ENCODE measurements at places on chromosomes 5 and 9. TPM values are rescaled to one million over a fixed set of nuclear protein-coding genes. Genes with fewer than 3 reads are reported as not detected.
A peak's percentile ranks its signal among the peaks of the same experiment; 100 is the strongest.

The MRPL36 gene
- 14.1 TPM for total RNA-seq

The GADD45G gene
- total RNA-seq, result 2.6 TPM

The IL9 gene
- not detected for total RNA-seq

The SPAG8 gene
- 2.1 TPM for total RNA-seq

The ELOVL7 gene
- 4.2 TPM for total RNA-seq

The C7 gene
- not detected for total RNA-seq

The FBP2 gene
- not detected for total RNA-seq

The ARL14EPL gene
- not detected for total RNA-seq

The CRHBP gene
- 0.31 TPM for total RNA-seq

The C8G gene
- total RNA-seq, result 8.5 TPM

The MATR3 gene
- total RNA-seq, result 290 TPM

The ORM2 gene
- not detected for total RNA-seq

The SLCO4C1 gene
- 30.9 TPM for total RNA-seq

The PLAC8L1 gene
- not detected for total RNA-seq

The DTWD2 gene
- 6.0 TPM for total RNA-seq

The TRIM36 gene
- 0.25 TPM for total RNA-seq

DNA sequence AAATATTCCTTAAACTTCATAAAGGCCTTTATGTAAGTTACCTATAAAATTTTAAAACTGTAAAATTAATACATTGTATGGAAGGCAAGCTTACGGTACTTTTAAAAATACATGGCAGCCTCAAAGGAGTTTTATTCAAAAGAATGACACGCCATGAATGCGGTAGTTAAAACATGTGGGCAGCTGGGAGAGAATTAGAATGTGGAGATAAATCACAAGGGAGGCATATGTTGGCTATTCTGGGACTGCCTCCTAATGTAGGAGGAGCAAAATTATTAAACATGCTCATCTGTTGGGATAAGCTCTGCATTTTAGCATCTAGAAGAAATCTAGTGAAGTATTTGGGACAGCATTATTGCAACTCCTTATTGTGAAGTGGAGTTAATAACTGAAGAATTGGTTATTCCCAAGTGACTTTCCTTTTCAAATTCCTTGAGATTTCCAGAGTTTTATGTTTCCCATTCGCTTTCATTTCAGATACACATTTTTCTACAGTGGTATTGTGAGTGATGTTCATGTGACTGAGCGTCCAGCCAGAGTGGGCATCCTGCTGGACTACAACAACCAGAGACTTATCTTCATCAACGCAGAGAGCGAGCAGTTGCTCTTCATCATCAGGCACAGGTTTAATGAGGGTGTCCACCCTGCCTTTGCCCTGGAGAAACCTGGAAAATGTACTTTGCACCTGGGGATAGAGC lies 109.4 kb downstream of the CMYA5 start:
- no peaks in the 10 kb centered on the region for H3K36me3 ChIP-seq
- no peaks in the 10 kb centered on the region for H3K27me3 ChIP-seq
- no peak overlapping the region for H3K4me3 ChIP-seq
- H3K27ac ChIP-seq, result no peak overlapping the region
- H3K4me1 ChIP-seq, result no peaks in the 10 kb centered on the region
- DNase-seq, result no peak

DNA sequence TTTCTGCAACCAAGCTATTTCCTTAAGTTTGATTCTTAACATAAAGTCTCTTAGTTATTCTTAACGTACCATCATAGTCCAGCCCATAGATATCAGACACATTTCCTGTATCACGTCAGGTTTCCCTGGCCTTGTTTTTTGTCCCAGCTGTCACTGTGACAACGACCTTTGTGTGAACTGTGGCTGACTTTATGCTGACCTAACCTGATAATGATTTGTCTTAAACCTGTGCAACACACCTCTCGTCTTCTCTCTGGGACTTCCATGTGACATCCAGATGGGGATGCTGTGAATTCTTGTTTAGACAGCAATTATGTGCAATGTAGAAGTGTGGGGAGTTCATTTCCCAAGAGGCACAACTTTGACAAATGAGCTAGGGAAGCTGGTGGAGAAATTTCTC lies 662.8 kb downstream of the PTPRD start:
- DNase-seq, result no peak
- H3K36me3 ChIP-seq, result no peaks in the 10 kb centered on the region
- no peaks in the 10 kb centered on the region for H3K4me1 ChIP-seq
- no peak overlapping the region for H3K27ac ChIP-seq
- H3K27me3 ChIP-seq, result no peaks in the 10 kb centered on the region

- H3K27ac ChIP-seq, result no peak overlapping the region
- H3K36me3 ChIP-seq, result no peaks in the 10 kb centered on the region
- H3K27me3 ChIP-seq, result no peaks in the 10 kb centered on the region
- H3K4me3 ChIP-seq, result no peak overlapping the region
- DNase-seq, result no peak
Measured at GRCh38 chr9:1094749-1095148, 44.6 kb downstream of the DMRT2 start.

- no peaks in the 10 kb centered on the region for H3K4me1 ChIP-seq
- DNase-seq, result no peak
- H3K27ac ChIP-seq, result no peak overlapping the region
- H3K4me3 ChIP-seq, result no peak overlapping the region
- no peaks in the 10 kb centered on the region for H3K36me3 ChIP-seq
Measured at GRCh38 chr5:10662661-10663488, 98.2 kb downstream of the DAP start.

- no peak for DNase-seq
- no peaks in the 10 kb centered on the region for H3K4me1 ChIP-seq
- H3K27me3 ChIP-seq, result no peaks in the 10 kb centered on the region
- H3K36me3 ChIP-seq, result no peaks in the 10 kb centered on the region
- H3K4me3 ChIP-seq, result no peak overlapping the region
- H3K27ac ChIP-seq, result no peak overlapping the region
Measured at GRCh38 chr5:171549274-171549673, 129.8 kb downstream of the FGF18 start.

DNA sequence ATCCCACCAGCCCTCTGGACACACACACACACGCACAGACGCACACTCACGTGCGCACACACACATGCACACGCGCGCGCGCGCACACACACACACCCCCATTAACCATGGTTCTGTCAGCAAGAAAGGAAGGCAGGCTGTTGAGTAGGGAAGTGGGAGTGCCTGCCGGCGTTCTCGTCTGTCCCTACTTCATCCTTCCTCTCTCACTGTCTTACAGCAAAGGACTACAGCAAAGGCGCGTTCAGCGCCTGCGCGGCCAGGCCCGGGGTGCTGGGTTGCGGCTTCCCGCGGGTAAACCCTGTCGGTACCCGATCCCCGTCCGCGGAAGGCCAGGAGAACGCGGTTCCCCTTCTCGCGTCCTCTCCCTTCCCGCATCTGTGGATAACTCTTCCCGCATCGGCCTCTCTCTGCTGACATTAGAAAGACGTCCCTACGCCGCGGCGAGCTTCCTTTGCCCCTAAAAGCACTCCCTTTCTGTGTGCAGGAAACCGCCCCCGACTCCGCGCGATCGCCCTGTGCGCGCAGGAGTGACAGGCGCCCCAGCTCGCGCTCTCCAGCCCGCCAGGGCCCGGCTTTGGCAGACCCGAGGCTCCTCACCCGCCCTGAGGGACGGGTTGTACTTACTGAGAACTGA lies 219.2 kb downstream of the AGTPBP1 start:
- peak; percentile 13 for DNase-seq
- peaks cover 21% of the 10 kb centered on the region for H3K4me1 ChIP-seq
- H3K4me3 ChIP-seq, result peak overlapping the region; percentile 9
- no peak overlapping the region for H3K27ac ChIP-seq

DNA sequence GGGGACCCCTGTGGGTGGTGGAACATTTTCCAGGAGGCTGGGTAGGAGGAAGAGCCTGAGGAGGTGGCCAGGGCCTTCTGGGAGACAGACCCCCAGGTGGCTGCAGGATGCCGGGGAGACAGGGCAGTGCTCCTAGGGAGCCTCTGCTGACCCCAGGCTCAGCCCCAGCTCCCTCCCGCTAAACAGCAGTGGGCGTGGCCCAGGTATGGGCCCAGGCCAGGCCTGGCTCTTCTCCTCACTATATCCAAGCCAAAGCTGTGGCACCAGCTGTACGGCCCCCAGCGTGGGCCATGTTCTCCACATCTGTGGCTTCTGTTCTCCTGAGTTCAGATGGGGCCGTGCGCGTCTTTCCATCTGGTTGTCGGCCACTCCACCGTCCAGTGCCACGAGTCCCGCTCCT lies 58.5 kb downstream of the KCNT1 start:
- no peak overlapping the region for H3K27ac ChIP-seq
- no peak overlapping the region for H3K4me3 ChIP-seq
- no peaks in the 10 kb centered on the region for H3K27me3 ChIP-seq
- H3K36me3 ChIP-seq, result no peaks in the 10 kb centered on the region
- no peak for DNase-seq

DNA sequence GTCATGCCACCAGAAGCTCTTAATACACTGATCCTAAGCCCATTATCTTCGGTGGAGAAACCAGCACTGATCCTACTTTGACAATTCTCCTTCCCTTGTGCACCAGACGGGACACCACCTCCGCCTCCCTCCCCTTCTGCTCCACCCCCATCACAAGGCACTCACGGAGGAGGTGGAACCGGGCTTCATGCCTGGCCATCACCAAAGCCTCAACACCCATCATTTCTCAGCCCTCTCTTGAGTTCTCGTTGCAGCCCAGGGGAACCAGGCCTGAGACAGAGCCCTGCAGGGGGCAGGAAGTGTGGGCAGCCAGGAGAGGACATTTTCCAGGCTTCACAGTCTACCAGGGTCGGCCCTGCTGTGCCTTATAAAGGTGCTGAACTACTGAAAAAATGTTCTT lies 160.5 kb downstream of the GOLPH3 start:
- no peaks in the 10 kb centered on the region for H3K36me3 ChIP-seq
- H3K4me1 ChIP-seq, result peaks cover 7% of the 10 kb centered on the region

DNA sequence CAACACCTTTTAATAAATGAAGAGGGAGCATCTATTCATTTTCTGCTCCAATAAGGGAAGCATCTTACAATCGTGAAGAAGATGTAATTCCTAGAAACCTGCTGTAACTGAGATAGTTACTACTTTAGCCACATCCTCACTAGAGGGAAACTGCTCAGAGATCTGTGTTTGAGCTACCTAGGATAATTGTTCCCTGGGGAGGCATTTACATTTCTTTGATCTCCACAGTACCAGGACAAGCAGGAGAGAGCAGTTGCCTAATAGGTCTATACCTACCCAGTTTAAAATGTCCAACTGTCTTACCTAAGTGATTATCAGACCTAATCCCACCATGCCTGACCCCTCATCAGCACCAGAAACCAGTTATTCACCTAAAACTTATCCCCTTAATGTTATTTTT lies 196.9 kb downstream of the TUSC1 start:
- no peaks in the 10 kb centered on the region for H3K36me3 ChIP-seq
- no peaks in the 10 kb centered on the region for H3K27me3 ChIP-seq
- H3K4me3 ChIP-seq, result no peak overlapping the region
- no peak for DNase-seq
- no peaks in the 10 kb centered on the region for H3K4me1 ChIP-seq

- H3K4me3 ChIP-seq, result no peak overlapping the region
- H3K27ac ChIP-seq, result no peak overlapping the region
- peaks cover 48% of the 10 kb centered on the region for H3K36me3 ChIP-seq
- DNase-seq, result no peak
- no peaks in the 10 kb centered on the region for H3K27me3 ChIP-seq
Measured at GRCh38 chr5:150443242-150444075, 6.1 kb downstream of the RPS14 start.

- H3K27ac ChIP-seq, result no peak overlapping the region
- no peaks in the 10 kb centered on the region for H3K27me3 ChIP-seq
- DNase-seq, result peak; percentile 6
- H3K36me3 ChIP-seq, result no peaks in the 10 kb centered on the region
- H3K4me1 ChIP-seq, result peaks cover 16% of the 10 kb centered on the region
- no peak overlapping the region for H3K4me3 ChIP-seq
Measured at GRCh38 chr5:168227001-168227400, 64.4 kb upstream of the WWC1 start.

- H3K27ac ChIP-seq, result no peak overlapping the region
- no peak overlapping the region for H3K4me3 ChIP-seq
- no peak for DNase-seq
- H3K27me3 ChIP-seq, result no peaks in the 10 kb centered on the region
Measured at GRCh38 chr5:19802686-19803085, 185.3 kb downstream of the CDH18 start.

- H3K27me3 ChIP-seq, result no peaks in the 10 kb centered on the region
- no peaks in the 10 kb centered on the region for H3K4me1 ChIP-seq
- DNase-seq, result no peak
- no peak overlapping the region for H3K27ac ChIP-seq
- H3K4me3 ChIP-seq, result no peak overlapping the region
Measured at GRCh38 chr9:1708219-1708618, 306.9 kb upstream of the SMARCA2 start.

DNA sequence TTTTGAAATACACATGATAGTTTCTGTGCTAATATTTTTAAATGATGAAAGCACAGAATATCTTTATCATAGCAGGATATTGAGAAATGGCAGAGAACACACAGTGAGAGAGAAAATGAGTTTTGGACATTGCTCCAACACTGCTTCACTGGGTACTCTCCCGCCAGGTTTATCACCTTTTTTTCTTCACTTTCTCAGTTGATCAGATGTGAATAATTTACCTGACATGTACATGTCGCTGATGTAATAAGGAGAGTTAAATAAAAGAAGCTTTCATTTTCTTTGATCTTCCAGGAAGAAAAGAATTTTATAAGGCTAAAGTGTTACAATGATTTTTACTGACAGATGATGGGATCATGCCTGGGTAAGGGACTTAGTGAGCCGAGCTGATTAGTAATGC lies 134.5 kb downstream of the ALDH1A1 start:
- H3K4me3 ChIP-seq, result no peak overlapping the region
- H3K36me3 ChIP-seq, result no peaks in the 10 kb centered on the region
- no peak for DNase-seq

GRCh38 chr5:113212244-113212920 lies 222.4 kb downstream of the TSSK1B start:
- H3K27ac ChIP-seq, result no peak overlapping the region
- H3K4me3 ChIP-seq, result no peak overlapping the region
- no peaks in the 10 kb centered on the region for H3K4me1 ChIP-seq
- peaks cover 6% of the 10 kb centered on the region for H3K27me3 ChIP-seq
- no peaks in the 10 kb centered on the region for H3K36me3 ChIP-seq

- no peak overlapping the region for H3K4me3 ChIP-seq
- no peaks in the 10 kb centered on the region for H3K27me3 ChIP-seq
- no peak overlapping the region for H3K27ac ChIP-seq
- H3K36me3 ChIP-seq, result no peaks in the 10 kb centered on the region
Measured at GRCh38 chr5:146710348-146710747, 168.2 kb downstream of the PPP2R2B start.

DNA sequence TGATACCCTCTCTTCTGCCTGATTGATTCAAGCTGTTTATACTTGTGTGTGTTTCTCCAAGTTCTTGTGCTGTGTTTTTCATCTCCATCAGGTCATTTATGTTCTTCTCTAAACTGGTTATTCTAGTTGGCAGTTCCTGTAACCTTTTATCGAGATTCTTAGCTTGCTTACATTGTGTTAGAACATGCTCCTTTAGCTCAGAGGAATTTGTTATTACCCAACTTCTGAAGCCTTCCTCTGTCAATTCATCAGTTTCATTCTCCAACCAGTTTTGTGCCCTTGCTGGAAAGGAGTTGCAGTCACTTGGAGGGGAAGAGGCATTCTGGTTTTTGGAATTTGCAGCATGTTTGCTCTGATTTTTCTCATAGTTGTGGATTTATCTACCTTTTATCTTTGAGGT lies 126.2 kb upstream of the FTMT start:
- H3K27ac ChIP-seq, result no peak overlapping the region
- no peaks in the 10 kb centered on the region for H3K36me3 ChIP-seq
- no peak for DNase-seq
- H3K27me3 ChIP-seq, result no peaks in the 10 kb centered on the region

- H3K36me3 ChIP-seq, result no peaks in the 10 kb centered on the region
- no peak overlapping the region for H3K4me3 ChIP-seq
- H3K27me3 ChIP-seq, result no peaks in the 10 kb centered on the region
- peak; percentile 74 for DNase-seq
- peaks cover 7% of the 10 kb centered on the region for H3K4me1 ChIP-seq
Measured at GRCh38 chr5:43305948-43306565, 7.2 kb downstream of the HMGCS1 start.

Measured in natural killer cell (primary cell).